ENCODE measurements at places on chromosomes 2 and 18. TPM values are rescaled to one million over a fixed set of nuclear protein-coding genes. Genes with fewer than 3 reads are reported as not detected.
A peak's percentile ranks its signal among the peaks of the same experiment; 100 is the strongest.

Gene MCM6
- total RNA-seq: 34.6 TPM

Gene NPHP1
- 4.8 TPM for total RNA-seq

Gene PROM2
- 0.06 TPM for total RNA-seq

Gene ACVR1C
- total RNA-seq: 0.83 TPM

Gene FAP
- 102 TPM for total RNA-seq

Gene ARHGEF4
- total RNA-seq: not detected

Gene ITM2C
- 24.0 TPM for total RNA-seq

Gene POU3F3
- not detected for total RNA-seq

Gene IL36A
- not detected for total RNA-seq

Gene MRPL53
- 23.7 TPM for total RNA-seq

Gene PIGN
- 22.4 TPM for total RNA-seq

Gene ADCYAP1
- not detected for total RNA-seq

Gene SDC1
- total RNA-seq: 73.1 TPM

Gene CNDP2
- total RNA-seq: 65.3 TPM

Gene RAX
- total RNA-seq: not detected

Gene ACMSD
- total RNA-seq: not detected

Gene DYSF
- 59.5 TPM for total RNA-seq

Gene CCDC74A
- total RNA-seq: 20.6 TPM

DNA sequence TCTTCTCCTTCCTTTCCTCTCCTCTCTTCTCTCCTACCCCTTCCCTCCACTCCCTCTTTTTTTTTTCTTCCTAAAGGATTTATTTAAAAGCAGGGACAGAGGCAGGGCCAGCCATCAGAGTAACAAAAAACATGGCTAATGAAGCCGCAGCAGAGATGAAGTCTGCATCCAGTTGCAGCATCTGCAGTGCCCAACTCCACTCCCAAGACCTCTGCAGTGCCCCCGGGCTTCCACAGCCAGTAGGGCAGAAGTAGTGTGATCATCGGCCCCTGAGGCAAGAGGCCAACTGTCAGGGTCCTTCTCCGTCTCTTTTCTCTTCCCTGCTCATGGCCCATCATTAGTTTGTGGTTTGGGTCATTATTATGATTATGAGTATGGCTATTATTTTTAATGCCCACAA lies 4.2 kb upstream of the EGR4 start:
- DNase-seq: no peak

DNA sequence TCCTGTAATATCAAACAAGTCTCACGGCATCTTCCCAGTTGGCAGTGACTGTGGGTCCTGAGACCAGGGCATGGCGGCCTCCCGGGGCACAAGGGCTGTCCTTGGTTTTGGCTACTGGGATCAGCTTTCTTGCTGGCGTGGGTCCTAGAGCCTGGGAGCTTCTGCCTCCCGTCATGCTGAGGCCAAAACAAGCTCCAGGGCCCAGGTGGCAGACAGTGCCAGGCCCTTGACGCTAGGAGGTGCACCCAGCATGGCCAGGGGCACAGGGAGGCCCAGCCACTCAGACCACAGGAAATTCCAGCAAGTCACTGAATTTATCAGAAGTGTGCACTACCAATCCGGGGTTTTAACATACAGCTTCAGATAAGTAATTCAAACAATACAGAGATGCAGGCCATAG lies 184.7 kb downstream of the EIPR1 start:
- no peak for DNase-seq

- DNase-seq: no peak
These were observed 10.1 kb downstream of the ZEB2 start for GRCh38 chr2:144509879-144510221.

DNA sequence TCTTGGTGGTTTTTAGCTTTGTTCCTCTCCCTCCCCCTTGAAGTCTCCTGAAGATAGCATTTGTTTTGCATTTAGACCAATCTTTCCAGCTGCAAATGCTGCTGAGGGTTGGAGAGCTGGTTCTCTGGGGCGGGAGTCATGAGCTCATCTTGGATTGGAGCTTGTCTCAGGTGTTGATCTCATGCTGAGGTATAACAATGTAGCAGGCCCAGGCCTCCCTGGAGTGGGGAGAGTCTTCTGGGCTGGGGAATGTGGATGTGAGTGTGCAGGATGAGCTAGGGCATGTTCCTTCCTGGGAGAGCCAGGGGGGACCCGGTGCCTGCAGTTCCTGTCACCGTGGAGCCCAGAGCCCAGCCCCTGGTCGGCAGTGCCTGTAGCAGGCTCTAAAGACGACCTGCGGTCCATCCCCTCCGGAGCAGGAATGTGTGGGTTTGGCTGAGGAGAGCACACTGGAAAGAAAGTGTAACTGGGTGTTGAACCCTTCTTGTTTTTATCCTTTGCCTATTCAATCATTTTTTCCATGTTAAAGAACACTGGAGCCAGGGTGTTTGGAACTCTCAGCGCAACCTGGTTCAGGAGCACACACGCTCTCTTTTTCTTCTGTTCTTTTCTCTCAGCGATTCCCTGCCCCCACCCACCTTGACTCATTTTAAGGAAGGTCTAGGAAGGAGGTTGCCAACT lies 2.7 kb downstream of the ZNF532 start:
- no peak for DNase-seq

DNA sequence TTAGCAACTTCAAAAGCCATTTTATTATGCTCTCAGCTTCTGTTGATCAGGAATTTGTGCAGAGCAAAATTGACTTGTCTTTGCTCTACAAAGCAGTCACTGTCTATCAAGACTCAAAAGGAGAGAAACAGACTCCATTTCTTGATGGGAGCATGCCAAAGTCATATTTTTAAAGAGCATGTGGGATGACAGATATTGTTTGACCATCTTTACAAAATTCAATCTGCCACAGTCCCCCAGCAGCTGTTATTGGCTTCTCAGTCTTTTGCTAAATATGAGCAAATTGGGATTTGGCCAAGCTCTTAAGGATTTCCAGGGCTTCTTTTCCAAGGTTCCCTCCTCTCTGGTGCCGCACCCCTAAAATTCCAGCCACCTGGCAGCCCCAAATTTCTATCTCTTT lies 67.9 kb downstream of the TEX51 start:
- DNase-seq: no peak

GRCh38 chr2:31141443-31142085 lies 3.3 kb upstream of the GALNT14 start:
- DNase-seq: no peak

DNA sequence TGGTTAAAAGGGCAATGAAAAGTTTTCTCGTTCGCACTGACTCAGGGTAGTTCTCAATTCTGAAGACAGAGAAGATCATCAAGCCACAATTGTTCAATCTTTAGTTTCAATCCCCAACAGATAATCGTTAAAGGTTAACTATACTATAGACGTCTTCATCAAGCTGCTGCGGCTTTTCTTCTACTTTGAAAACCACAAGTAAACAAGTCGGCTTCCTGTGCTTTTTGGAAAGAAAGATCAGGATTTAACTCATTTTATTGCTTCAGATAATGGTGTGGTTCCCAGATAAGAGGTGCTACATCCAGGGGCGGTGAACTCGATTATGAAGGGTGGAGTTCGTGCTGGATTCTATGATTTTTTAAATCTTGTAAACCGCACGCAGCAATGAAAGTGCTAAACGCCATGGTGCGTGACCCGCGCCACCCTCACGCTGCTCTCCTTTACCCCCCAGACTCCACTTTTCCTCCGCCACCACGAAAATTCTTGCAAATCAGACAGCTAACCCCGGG lies 545 bp upstream of the CDCA7 start:
- DNase-seq: no peak

GRCh38 chr18:48773821-48774220 lies 176.9 kb downstream of the SMAD7 start:
- no peak for DNase-seq

GRCh38 chr2:161161074-161161706 lies 962 bp downstream of the TANK start:
- DNase-seq: no peak

DNA sequence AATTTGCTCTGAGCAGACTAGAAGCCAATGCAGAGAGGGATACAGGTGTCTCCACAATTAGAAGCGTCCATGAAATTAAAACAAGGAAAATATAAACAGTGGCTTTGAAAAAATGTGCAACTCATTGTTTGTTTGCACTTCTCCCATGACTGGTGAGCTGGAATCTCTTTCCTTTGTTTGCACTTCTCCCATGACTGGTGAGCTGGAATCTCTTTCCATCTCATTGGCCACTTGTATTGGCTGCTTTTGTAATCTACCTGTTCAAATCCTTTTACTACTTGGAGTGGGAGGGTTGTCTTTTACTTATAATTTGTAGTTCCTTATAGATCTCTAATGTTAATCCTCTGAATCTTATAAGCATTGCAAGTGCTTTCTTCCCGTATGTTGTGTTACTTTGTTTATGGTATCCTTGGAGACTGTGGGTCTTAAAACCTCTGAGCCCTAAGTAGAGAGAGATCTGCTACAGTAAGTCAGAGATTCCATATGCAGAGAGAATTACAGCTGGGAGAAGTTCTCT lies 94.1 kb downstream of the RTN4 start:
- no peak for DNase-seq

- no peak for DNase-seq
These were observed 197.4 kb upstream of the HDAC4 start for GRCh38 chr2:239598011-239598731.

DNA sequence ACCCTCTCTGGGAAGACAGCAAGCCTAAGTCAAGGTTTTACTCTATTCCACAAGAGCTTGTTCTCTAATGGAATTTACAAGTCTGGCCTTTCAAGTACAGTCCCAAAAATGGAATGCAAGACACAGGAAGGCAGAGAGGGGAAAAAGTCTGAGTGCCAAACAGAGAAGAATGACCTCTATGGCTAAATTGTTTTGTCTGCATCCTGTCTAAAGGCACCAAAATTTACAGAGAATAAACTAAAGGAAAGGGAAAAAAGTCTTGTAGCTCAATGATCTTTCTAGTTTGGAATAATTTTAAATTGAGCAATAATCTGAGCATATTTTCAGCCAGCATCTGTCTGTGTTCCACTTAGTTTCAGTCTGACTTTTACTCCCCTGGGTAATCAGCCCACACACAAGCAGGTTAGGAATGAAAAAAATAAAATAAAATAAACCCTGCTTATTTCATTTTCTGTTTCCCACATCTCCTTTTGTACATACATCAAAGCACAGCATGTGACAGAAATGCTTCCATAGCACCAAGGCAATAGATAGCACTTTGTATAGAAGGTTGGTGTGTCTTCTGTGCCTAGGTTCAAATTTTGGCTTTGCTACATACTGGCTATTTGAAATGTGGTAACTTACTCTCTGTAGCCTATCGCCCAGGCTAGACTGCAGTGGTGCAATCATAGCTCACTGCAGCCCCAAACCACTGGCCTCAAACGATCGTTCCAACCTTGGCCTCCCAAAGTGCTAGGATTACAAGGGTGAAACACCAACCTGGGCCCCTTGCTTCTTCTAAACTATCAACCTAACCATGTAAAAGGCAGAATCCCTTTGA lies 105.1 kb downstream of the SLC8A1 start:
- peak; percentile 33 for DNase-seq

DNA sequence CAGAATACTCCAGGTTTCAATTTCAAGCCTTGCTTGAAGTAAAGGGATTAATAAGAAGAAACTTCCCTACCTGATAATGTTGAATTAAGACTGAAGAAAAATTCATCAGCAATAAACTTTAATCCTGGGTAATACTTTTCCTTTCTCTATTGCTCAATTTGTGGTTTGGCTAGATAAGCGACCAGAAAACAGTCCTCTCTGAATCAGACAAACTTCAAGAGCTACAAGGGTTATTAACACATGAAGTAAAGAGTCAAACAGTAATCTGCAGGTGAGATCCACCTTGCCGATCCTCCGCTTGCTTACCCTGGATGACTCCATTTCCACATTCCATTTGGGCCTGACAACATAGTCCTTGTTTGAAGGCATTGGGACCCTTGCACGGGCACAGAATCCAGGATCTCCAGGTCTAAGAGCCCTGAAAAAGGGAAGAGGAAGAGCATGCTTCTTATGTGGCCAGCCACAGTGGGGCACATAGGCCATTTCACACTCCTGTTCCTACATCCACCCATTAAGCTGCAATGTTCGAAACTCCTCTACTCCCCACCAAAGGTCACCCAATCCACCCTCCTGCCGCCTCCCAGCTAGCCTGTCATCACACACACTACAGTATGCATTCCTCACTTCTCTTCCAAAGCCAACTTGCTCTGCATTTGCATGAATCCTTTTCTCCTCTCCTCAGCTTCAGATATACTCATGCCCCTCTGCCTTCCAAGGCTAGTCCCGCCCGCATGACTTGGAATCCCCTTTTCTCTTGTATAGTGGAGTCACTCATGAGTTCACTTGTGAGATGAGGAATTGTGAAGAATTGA lies 39.8 kb downstream of the IWS1 start:
- DNase-seq: no peak
